ENCODE measurements at places on chromosomes 1 and 21.

DNA sequence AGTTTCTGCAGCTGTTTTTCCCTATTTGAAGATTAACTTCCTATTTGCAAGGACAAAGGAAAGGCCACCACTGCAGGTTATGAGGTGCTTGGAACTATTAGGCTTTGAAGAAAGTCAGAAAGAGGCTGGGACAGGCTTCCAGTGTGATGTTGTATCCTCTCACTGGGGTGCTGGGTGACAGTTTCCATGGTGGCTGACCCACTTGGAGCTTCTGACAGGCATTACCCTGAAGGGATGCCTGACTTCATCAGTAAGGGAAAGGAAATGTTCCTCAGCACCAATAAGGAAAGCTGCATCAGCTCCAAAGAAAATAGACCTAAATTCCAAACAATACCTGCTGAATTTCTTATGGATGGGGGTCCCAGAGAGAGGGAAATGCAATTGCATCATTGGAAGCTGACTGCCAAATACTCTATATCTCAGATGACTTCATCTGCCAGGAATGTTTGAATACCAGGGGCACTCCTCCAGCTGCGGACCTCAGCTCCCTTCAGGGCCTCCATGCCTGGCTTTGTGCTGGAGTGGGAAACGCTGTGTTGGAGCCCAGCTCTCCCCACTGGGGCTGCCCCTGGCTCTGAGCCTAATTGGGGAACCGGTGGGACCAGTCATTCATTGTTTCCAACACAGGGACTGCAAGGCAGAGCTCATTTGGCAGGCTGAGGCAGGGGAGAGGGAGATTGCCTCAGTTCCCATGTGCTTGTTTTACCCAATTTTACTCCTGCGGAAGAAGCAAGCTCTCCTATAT is 76.6 kb downstream of the RGL1 start:
- DNase-seq, result no peak

- DNase-seq, result no peak
Observed at GRCh38 chr1:163877016-163877415, 555.3 kb downstream of the NUF2 start.

- DNase-seq, result no peak
Observed at GRCh38 chr1:85608851-85609250, 28.3 kb downstream of the CCN1 start.

- DNase-seq, result no peak
Observed at GRCh38 chr1:240101306-240101705, 9.6 kb downstream of the FMN2 start.

- no peak for DNase-seq
Observed at GRCh38 chr1:115706587-115707425, 61.7 kb downstream of the CASQ2 start.

DNA sequence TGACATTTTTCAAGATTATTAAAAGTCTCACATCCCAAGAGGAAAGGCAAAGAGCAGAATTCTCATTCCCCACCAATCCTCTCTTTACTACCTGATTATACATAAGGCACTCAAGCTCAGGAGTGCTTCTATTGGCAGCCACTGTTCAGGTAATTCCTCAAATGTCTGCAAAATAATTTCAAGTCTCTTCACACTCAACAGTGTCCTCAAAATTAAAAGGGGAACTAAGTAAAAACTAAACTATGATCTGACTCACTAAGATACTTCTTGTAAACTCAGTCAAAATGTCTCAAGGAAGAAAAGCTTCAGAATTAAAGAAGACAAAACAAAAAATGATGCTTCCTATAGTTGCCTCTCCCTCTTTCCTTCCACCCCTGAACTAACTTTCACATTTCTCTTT is 135.6 kb downstream of the GPATCH2 start:
- no peak for DNase-seq

DNA sequence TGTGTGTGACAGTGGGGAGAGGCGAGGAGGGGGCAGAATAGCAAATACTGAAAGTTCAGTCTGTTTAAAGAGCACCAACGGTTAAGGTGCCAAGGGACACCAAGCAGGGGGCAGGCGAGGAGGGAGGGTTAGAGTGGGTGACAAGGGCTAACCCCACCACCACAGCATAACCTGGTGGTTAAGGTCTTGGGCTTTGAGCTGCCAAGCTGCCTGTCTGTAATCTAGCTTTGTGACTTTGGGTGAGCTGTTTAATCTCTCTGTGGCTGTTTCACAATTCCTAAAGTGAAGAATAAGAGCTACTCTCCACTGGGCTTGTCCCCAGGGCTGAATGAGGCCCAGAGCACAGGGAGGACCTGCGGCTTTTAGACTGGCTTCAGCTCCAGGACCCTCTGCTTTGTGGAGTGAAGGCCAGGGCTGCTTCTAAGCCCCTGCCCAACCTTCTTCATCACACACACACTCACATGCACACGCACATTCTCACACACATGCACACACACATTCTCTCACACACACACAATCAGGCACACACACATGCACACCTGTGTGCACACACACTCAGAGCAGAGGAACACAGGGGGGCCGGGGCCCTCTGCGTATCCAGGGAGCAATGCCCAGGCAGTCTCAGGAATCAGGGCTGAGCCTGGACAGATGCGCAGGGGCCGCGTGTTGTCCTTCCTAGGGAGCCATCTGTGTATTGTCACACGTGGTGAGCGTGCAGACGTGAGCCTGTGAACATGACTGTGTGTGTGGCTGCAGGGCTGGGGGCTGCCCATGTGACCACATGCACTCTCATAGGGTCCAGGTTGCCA is 101.6 kb upstream of the TARDBP start:
- no peak for DNase-seq

DNA sequence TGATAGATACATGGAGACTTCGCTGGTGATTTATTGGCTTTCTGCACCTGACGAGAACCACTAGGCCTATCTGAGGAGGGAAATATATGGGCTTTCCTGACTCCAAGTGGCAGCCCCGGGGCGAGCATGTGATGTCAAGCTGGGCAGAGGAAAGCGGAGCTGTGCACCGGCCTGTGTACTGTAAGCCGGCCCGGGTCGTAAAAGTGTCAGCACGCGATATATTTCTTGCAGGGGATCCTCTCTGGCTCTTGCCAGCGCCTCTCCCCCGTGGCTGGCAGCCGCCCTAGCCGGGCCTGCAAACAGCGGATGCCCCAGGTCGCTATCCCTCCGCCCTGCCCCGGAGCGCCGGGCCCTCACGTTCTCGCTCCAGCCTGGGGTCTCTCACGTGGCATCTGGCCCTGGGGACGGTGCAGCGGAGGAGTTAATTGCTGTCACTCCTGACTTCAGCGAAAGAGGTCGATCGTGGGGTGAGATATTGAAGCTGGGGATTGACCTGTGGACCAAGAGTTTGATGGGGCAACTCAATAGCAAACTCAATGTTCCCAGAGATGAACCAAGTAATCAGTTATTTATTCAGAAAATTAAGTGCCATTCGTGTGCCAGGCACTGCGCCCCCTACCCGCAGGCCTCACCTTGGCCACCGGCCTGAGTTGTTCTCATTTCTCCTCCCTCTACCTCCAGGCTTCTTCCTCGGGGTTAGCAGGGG is 41.0 kb upstream of the HAO2 start:
- peak; percentile 42 for DNase-seq

GRCh38 chr21:26804895-26805609 is 40.2 kb downstream of the ADAMTS1 start:
- no peak for DNase-seq

GRCh38 chr1:169106921-169107602 is 572 bp downstream of the ATP1B1 start:
- DNase-seq, result no peak

GRCh38 chr1:93321720-93322119 is 24.0 kb upstream of the DR1 start:
- DNase-seq, result no peak

- DNase-seq, result no peak
Observed at GRCh38 chr1:31429583-31429982, 16.6 kb downstream of the SERINC2 start.

DNA sequence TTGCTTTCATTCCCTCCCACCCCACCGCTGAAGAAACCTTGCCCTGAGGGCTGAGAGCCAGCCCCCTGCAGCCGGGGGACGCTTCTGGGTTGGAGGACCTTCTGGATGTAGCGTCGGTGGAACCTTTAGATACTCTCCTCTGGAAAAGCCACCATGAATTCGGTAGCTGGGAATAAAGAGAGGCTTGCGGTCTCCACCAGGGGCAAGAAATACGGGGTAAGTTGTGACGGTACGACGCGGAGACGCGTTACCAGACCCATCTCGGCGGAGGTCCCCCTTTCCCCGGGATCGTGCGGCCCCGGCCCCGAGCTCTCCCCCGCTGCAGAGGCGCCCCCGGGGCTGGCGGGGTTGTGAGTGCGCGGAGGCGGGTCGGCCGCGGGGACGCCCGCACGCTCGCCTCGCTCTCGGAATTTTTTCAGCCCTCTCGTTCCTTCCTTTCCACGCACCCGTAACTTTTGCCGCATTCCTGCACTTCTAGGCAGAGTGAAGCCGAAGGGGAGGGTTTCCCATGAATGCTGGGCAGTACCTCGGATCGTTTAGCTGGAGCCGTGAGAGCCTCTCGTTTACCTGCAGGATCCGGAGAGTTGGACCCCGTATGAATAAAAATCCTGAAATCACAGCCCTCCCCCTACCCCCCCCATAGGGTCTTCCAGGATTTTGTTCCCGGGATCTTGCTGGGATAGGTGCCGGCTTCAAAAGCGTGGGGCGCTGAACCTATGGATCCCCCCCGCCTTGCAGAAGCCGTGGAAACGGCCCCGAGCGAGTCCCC is 671 bp downstream of the KIF26B start:
- DNase-seq, result no peak

GRCh38 chr1:219582296-219582695 is 30.6 kb downstream of the ZC3H11B start:
- DNase-seq, result no peak

DNA sequence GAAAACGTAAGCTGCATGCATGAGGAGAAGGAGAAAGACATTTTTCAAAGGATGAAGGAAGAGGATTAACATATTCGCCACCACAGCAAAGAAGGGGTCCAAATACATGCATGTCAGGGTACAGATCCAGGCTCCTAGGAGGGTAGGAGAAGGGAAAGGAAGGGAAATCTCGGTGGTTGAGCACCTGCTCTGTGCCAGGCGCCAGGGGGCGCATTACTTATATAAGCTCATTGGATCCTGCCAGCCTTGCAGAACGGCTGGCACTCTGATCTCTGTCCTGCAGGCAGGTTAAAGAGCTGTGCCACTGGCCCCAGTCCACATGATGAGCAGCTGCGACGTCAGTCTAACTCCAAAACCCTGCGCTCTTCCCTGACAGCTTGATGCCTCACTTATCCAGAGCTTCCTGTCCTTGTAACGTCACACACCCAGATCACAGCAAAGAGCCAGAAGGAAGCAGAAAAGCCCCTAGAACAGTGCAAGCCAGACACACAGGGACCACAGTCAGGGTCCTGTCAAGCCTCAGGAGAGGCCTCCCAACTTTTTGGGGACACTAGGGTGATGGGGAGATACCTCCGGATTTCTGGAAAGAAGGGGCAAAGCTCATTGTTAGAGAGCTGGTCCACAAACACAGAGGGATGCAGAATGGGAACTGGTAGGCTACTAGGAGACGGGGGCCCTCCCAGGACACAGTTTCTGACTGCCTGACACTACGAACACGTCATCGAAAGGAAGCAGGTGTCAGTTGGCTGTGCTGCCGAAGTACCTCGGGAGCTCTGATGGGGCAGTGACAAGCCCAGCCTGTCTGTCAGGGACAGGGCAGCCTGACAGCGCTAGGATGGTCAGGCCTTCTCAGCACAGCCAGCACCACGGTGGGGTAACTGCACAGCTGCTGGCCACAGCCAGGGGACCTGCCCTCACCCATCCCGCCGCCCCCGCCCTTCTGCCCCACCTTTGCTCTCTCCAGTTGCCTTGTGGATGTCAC is 99.1 kb downstream of the BEND5 start:
- peak; percentile 57 for DNase-seq

DNA sequence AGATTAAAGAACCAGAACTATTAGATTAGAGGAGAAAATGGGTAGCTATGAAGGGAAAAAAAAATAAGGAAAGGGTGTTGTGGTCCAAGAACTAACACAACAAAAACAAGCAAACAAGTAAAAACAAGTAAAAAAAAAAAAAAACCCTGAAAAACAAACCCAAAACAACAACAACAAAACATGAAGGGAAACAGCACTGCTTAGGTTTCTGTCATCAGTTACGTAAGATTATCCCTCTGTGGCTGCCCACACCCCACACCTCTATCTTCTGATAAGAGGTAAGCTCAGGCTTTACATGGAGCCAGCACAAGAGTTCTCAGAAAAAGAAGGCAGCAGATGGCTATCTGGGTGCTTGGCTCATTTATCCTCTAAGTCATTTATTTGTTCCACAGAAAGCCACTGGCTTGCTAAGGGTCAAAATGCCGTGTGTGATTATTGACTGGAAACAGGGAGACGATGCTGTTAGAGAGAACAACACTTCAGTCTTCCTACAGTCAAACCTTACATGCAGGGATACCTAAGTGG is 57.5 kb downstream of the KIAA0319L start:
- peak; percentile 38 for DNase-seq

DNA sequence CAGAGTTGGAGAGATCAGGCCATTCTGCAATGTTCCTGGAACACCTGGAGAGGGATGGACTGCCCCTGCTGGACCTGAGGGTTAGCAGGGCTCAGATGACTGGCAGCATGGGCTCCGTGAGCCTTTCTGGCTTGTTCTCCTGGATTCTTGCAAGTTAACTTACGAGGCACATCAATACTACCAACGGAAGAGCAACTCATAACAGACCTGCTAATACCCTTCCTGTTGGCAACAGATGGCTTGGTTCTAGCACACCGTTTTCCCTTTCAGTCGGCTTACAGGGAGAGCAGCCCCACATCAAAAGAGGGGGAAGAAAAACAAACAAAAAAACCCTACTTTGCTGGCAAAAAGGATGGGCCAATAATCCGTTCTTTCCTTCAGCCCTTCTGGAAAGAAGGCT is 47.9 kb downstream of the SLC66A1 start:
- DNase-seq, result no peak

DNA sequence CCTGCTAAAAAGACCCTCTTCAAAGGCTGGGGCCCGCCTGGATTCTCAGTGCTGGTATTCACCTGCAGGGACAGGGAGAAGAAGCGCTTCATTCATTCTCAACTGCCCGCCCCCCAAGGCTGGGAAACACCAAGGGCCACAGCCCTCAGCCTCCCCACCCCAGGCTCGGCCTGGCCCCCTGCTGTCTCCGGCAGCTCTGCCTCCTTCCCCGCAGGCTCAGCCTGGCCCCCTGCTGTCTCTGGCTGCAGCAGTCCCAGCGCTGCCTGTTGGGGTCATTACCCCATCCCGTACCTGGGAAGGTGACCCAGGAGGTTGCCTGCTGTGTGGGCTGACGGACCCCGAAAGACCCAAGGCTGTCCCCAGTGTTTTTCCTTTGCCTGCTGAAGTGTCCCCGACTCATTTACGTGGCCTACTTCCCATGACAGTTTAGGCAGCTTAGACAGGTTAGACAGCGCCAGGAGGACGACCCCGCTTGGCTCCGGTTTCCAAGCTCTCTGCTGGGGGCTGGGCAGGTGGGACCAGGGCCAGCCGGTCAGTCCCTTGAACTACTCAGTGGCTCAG is 22.9 kb upstream of the CLSTN1 start:
- DNase-seq, result no peak

- no peak for DNase-seq
Observed at GRCh38 chr21:22575165-22575584, 1577.0 kb downstream of the NCAM2 start.

All from liver (tissue), 10 donors.